WTC11 (cell line): ENCODE measurements at places on chromosomes 2 and 18.
A peak's percentile ranks its signal among the peaks of the same experiment; 100 is the strongest.

GRCh38 chr18:69123421-69123820 lies 277.3 kb upstream of the DOK6 start:
- no peak for DNase-seq

- DNase-seq, result no peak
Measured at GRCh38 chr18:66749030-66749429, 145.1 kb upstream of the CDH19 start.

DNA sequence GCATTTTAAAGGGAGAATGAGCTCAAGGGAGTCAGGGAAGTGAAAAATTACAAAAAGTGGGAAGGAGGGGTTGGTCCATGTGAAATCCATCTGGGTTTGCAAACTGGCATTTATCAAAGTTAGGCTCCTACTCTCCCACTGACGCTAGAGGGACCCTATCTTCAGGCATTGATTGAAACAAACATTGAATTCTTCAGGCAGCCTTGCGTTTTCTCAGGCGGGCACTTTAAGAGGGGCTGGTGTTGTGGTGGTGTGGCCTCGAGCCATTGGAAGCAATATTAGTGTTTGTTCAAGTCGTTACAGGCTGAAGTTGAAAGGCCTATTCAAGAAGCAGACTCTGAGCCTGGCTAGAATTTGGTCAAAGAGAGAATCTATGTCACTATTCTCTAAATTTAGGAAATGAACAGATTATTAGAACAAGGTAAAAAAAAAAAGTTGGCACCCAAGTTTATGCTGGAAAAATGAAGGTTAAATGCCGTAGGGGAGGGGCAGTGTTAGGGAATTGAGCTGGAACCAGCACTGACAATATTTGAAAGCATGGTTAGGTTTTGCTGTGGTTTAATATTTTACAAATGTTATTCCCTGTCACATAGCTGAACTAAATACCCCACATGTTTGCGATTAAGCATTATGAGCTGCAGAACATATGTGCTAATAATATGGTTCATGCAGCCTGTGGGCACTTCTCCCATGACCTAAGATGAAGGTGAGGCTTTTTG lies 36.8 kb downstream of the STON1 start:
- peak; percentile 14 for DNase-seq

DNA sequence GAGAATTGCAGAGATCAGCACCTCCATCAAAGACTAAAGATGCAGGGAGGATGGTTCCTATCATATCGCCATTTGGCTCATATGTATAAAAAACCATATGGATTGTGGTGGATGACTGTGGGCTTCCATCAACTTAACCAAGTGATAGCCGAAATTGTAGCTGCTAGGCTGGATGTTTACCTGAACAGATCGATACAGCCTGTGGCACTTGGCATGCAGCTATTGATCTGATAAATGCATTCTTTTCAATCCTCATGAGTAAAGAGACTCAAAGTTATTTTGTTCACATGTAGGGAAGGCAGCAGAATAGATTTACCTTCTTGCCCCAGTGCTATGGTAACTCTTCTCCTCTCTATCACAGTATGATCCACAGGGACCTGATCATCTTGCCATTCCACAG lies 18.5 kb downstream of the CHCHD5 start:
- no peak for DNase-seq

DNA sequence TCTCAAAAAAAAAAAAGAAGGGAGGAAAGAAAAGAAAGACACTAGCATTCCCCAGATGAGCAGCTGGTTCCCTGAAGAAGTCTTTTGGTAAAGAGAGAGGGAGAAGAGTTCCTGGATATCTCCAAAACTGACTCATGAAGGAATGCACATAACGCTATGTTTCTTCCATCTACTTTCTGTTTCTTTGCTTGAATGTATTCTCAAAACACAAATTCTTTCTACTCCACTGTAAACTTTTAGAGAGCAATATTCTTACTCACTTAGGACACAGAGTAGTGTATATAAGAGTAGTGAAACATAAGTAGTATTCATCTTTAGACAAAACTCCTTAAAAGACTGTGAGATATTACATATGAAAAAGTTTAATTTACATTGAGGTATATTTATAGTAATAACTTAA lies 64.2 kb downstream of the TRIP12 start:
- no peak for DNase-seq

- no peak for DNase-seq
Measured at GRCh38 chr2:42826231-42826630, 33.8 kb upstream of the HAAO start.

DNA sequence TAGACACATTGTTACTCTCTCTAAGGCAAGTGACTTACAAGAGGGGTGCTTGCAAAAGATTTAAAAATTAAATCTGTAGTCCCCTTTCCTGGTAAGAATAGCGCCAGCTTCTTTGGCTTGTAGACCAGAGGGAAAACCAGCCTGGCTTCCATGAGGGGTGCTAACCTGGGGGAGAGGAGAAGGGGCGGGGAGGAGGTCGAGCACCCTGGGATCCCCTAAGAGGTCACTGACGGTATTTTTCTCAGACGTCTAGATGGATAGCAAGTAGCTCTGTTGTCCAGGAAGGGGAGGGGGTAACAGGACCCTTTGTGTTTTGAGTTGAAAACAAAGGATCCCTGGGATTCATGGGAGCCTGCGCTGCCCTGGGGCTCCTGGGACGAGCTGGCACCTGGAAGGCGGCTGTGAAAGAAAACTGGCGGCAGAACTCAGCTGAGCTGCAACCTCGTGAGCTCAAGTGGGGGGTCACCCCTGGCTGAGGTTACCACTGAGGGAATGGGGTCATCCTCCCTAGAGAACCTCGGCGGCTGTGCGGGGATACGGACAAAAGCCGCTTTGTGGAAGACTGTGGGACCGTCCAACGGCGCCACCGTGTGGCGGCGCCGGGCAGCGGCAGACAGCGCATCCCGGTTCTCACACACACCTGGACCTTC lies 37.8 kb upstream of the MRPL19 start:
- DNase-seq, result peak; percentile 80

DNA sequence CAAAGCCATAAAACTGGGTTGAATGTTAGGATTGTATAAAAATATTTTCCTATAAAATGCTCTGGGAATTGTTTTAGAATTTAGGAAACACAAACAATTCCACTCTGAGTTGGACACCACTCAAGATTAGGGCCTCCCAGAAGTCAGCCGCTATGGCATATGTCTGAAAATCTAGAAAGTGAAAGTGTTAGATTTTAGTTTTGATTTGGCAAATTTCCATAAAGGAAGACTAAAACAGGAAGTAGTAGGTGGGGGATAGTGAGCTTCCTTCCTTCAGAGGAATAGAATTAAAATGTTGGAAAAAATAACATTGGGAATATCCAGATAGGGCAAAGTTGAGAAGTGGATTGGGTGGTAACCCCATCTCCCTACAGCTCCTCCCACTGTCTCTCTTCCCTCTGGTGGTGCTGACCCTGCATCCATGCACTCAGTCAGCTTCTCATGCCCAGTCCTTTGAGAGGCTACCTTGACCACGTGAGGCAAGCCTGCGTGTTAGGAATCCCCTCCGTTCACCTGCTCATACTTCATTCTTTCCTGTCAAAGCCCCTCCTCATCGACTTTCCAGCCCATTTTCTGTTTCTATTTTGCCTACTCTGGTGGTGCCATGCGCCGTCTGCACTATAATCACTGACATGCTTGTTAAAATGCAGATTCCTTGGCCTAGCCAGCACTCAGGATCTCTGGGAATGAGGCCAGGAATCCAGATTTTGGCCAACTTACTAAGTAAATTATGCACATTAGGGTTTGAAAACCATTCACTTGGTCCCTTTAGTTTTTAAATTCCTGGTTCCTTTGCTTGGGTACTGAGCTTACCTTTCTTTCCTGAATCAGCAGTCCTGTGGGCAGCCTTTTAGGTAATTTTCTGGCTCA lies 83.5 kb downstream of the POLE4 start:
- no peak for DNase-seq

- DNase-seq, result no peak
Measured at GRCh38 chr2:6493669-6494068, 372.0 kb downstream of the CMPK2 start.

DNA sequence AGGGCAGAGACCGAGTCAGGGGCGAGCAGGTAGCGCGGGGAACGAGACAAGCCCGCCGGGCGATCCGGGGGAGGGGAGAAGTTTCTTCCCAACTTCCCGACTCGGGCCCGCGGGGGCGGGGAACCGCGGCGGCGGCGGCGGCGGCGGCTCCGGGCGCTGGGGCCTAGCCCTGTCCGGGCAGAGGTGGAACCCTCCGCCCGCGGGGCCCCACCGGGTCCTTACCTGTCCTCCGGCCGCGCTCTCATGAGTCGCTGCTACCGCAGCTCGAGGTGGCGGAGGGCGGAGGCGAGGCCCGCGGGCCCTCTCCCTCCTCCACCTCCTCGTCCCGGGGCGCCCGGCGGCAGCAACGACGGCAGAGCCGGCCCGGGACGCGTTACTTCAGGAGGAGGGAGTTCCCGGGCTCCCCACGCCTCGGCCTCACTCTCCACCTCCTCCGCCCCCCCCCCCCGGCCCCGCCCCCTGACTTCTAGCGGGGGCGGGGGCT lies at the start of gene YES1:
YES1 (minus strand) TSS at position 351 of the 484 bp plus-strand sequence. CDS start 55,415 bp downstream, outside the sequence.
- DNase-seq, result peak; percentile 57
